ENCODE measurements at places on chromosomes 2 and 18.

- peak; percentile 30 for DNase-seq
Observed at GRCh38 chr2:73284296-73285158, at the start of gene FBXO41. Gene FBXO41, minus strand, starts transcription at chr2:73284478. Its CDS starts 14,848 bp downstream, at chr2:73269630.

GRCh38 chr2:225010804-225011203 is 31.5 kb downstream of the DOCK10 start:
- no peak for DNase-seq

DNA sequence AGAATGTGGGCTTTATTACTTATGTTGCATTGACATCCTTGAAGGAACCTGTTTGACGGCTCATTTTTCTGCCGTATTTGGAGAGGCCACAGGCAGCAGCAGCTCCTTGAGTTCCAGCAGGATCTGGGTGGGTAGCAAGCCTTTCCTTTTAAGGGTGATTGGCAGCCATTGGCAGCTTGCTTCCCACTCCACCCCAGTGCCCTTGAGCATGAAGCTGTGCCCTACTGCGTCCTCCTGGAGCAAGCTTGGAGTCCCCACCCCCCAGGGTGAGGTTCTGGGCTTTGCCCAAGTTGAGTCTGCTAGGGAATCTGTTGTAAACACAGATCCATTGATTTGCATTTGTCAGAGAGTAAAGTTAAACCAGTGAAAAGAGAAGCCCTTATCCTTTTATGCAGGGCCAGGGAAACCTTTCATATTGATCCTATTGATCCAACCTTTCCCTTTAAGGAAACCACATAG is 9.2 kb downstream of the ONECUT2 start:
- DNase-seq: peak; percentile 31

GRCh38 chr18:22109535-22109934 is 59.9 kb upstream of the GATA6 start:
- no peak for DNase-seq

DNA sequence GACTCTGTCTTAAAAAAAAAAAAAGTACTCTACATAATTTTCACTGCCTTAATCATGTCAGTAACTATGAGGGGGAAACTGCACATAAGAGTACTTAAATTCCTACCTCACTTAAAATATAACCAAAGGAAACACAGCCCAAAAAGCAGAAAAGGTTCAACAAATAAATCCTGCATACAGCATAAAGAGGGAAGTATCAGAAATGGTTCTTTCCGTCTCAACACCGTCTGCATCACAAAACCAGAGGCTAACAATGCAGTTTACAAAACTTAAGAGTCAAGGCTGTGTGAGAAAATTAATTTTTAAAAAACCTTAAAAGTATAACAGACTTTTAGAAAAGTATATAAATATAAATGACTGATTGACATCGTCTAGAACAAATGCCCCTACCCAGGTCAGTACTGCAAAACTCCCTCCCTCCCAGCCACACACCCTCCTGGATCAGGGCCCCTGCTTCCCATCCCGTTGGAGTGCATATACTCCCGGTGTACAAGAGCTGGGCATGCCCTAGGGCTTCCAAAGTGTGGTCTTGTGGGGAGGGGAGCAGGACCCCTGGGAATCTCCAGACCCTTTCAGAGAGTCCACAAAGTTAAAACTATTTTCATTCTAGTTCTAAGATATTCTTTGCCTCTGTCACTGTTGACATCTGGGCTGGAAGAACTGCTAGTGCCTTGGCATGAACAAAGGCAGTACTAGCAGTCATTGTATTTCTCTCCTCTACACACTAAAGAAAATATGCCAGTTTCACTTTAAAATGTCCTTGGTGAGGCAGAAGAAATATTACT is 67.0 kb upstream of the SERTAD2 start:
- DNase-seq: no peak

GRCh38 chr2:18506883-18507509 is 53.5 kb downstream of the RDH14 start:
- DNase-seq: no peak

- DNase-seq: peak; percentile 8
Observed at GRCh38 chr2:182240862-182241371, 185.9 kb downstream of the PDE1A start.

DNA sequence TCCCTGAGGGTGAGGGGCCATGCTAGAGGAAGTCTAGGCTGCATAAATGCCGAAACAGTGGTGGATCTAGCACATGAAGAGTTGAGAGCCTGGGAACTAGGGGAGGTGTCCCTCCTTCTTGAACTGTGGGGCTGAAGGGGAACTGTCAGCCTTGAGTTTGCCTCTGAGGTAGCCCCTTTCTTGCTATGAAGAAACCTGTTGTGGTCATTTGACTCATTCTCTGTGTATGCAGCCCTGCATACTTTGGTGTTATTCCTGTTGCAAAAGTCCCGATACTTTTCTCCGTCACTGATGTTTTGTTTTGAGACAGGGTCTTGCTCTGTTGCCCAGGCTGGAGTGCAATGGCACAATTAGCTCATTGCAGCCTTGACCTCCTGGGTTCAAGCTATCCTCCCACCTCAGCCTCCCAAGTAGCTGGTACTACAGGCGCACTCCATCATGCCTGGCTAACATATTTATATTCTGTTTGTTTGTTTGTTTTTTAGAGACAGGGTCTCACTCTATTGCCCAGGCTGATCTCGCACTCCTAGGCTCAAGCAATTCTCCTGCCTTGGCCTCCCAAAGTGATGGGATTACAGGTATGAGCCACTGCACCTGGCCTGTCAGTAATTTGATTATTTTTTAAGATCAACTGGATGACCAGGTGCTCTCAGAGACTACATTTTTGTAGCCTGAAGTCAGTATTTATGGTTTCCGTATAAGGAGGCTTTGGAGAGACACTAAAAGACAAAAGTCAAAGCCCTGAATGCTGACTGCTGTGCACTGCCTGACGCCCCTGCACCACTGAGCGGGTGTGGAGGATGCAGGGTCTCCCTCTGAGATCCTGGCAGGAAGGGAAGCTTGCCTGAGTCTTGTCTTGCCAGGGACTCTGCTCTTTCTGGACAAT is 126.0 kb upstream of the MSH6 start:
- DNase-seq: no peak

Data from NCI-H526 treated with DMSO at 0.1 percent for 48 hours (cell line).